NCI-H524 treated with DMSO at 0.1 percent for 48 hours (cell line): ENCODE measurements at places on chromosomes 4 and X.

DNA sequence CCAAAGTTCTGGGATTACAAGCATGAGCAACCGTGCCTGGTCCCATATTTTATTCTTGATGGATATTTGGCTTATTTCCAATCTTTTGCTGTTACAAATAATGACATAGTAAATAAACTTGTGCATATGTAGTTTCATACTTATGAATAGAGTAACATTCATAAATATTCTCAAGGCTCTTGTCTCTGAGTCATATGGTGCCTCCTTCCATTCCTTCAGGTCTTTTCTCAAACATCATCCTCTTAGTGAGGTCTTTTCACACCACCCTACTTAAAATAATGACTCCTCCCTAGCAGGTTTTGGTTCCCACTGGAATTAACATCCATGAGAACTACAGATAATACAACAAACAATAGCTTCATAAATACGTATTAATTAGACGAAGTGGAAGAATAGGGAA is 416.6 kb downstream of the IQCM start:
- DNase-seq = no peak

GRCh38 chr4:1684506-1685234 is 557 bp upstream of the FAM53A start:
- no peak for DNase-seq

DNA sequence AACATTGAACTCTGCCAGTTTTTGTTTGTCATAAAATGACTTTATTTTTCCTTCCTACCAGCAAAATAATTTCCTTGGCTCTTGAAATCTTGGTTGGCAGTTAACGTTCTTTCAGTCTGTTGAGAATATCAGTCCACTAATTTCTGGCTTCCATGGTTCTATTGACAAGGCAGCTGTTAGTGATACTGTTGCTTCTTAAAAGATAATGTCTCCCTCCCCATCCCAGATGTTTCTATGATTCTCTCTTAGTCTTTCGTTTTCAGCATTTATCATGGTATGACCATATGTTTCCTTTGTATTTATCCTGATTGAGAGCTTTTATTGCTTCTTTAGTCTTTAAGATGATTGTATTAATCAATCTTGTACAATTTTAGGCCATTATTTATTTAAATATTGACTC is 81.1 kb upstream of the STK26 start:
- DNase-seq = no peak

DNA sequence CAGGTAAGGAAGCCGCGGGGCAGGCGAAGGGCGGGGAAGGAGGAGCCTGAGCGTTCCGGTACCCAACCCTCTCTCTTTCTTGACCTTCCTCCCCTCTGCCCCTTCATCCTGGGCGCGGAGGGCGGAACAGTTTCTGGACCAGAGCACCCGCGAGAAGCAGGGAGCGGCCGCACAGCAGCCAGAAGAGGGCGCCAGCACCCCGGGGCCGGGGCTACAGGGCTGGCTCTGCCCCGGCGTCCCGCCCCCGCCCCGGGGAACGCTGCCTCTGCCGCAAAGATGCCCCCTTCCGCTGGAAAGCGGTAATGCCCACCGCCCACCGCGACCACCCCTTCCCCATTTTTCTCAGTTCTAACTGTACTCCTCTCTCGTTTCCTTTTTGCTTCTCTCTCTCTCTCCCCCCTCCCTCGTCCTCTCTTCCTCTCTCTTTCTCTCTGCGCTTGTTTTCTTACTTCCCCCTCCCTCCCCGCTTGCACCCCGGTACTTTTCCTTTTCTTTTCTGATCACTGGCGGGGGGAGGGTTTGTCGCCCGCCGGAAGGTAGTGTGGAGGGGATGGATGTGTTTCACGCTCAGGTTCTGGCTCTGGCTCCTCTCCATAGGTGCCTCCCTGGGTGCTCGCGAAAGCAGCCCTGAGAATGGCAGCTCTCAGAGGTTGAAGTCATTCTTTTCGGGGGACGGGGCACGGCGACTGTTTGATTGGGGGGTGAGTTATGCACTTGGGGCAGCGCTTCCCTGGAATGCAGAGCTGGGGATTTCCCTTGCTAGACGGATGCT is 13.1 kb upstream of the PRDM8 start:
- DNase-seq = no peak

GRCh38 chr4:77665381-77666069 is 59.9 kb downstream of the CXCL13 start:
- DNase-seq = no peak

DNA sequence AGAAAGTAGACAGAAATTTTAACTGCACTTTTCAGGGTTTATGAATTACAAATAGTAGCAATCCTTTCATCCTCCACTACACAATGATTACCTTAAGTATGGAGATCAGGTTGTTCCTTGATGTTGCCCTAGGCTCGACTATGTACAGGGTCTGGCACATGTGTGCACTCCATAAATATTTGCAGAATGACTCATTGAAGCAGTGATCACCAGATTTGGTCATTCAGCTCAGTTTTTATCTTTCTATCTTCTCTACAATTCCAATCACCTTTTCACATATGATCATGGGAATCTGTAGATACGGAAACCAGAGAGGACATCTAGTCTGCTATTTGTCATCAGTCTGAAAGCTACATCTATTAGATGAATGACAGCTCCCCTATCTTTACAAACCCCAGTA is 171.7 kb upstream of the HCCS start:
- DNase-seq = no peak

- DNase-seq = no peak
Measured at GRCh38 chr4:151807220-151807619, 46.4 kb upstream of the GATB start.

GRCh38 chrX:14125462-14125861 is 95.8 kb upstream of the GEMIN8 start:
- no peak for DNase-seq
